ENCODE measurements at places on chromosomes 2 and 18.

DNA sequence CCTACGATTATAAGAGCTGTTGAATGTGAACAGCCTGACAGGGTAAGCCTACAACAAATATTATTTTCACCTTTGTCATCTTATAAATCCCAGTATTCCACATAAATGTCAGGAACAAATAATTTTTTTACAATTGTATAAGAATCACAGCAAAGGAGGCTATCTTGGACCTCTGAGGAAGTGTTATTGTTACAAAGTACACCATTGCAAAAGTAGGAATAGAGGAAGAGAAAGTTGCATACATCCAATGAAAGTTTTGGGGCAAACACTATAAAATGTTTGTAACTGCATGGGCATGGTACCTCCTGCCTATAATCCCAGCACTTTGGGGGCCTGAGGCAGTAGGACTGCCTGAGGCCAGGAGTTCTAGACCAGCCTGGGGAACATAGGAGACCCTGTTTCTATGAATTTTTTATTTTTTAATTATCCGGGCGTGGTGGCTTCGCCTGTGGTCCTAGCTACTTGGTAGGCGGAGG lies 715 bp upstream of the MEMO1 start:
- no peak for DNase-seq

DNA sequence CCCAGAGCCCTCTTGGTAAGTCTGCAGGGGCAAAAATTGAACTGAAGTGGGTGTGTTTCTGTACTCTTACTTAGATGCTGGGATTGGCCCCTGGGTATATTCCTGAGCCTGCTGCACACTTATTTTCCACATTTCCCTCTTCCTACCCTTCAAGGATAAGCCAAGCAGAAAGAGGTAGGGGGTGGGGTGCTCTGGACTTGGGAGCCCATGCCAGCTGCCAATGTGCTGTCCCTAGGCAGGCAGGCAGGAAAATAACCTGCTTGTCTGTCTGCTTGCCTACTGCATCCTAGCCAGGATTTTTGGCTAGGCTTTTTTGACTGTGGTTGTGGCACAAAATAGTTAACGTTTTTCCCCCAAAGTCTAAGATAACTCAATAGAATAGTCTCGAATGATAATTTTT lies 234.3 kb downstream of the ALK start:
- DNase-seq, result no peak

DNA sequence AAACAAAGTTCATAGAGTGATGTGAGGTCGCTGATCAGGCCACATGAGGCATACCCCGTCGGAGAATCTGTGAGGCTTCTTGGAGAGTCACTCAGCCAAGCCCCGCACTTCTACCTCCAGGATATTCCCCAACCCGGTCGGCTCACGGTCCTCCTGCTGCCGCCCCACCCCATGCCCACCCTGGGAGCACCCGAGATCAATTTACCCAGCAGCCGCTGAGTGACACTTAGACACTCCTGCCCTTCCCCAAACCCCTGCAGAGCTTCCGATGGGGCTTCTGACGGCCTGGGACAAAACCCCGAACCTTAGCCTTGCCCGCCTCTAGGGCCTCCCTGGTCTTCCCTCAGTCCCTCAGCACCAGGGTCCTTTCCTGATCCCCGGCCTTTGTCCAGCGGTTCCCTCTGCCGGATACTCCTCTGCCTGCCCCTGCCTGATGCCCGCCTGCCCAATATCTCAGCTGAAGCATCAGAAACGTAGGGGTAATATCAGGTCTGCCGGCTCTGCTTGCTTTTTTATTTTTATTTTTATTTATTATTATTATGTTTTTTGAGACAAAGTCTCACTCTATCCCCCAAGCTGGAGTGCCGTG lies 18.9 kb upstream of the OTOS start:
- DNase-seq, result no peak

DNA sequence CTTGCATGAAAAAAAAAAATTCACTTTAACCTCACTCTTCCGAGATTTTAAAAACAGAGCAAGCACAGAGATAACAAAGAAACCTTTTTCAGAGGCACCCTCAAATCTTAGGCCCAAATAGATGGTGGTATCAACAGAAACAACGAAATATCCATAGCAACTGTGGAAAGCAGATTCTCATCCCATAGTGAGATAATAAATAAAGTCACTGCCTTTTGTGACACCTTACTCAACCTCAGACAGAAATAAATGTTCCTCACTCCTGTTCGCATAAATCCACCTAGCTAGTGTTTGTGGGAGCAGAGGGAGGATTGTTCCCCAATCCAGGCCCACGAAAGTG lies 60.9 kb upstream of the RTN4 start:
- DNase-seq, result no peak

GRCh38 chr2:25543939-25544338 lies 129.4 kb downstream of the DTNB start:
- no peak for DNase-seq

DNA sequence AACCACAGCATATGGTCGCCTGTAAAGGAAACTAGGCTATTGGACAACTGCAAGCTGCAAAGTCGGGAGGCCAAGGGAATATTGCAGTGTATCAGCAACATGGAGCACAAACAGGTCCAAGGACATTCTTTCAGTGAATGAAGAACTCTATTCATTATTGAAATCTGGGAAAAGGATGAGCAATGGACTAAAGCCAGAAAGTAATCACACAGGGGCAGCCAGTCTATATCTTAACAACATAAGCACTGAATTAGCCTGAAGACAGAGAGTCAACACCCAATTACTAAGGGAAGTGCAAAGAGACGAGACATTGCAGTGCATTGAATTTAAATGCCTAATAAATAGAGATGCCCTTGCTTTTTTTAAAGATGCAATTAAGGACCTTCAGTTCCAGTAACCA lies 615.5 kb upstream of the SETBP1 start:
- DNase-seq, result no peak

DNA sequence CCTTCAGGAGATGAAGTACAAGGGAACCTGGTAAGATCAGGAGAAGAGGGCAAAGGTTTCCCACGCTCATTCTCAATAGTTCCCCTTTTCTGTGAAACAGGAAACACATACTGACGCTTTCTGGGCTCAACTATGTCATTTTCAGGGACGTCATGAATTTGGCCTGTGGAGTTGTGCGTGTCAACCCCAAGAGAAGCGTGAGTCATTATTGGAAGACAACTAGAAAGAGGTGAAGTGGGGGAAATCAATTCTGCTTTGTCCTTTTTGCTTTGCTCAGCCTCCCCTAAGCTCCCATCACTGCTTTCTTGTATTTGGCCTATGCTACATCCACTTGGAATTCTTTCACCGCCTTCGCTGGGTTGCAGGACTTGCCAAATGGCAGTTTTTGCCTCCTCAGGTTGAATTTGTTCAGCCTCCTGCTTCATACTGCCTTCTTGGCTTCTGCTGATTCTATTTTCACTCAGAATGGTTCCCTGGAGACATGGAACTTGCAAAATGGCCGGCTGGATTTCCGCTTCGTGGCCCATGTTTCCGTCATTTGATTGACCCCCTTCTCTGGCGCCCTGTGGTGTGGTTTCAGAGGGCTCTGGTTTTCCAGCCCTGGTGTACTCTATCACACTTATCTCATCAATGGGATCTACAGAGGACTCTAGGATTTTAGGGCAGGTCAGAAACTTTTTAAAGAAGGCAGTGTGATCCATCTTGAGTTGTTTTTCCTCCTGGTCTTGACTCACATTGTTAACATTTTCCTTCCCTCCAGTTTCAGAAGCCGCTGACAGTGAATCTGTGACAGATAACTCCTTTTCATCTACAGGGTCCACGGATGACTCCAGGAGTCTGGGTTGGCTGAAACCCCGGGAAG lies 93.3 kb downstream of the ALPK2 start:
- no peak for DNase-seq

DNA sequence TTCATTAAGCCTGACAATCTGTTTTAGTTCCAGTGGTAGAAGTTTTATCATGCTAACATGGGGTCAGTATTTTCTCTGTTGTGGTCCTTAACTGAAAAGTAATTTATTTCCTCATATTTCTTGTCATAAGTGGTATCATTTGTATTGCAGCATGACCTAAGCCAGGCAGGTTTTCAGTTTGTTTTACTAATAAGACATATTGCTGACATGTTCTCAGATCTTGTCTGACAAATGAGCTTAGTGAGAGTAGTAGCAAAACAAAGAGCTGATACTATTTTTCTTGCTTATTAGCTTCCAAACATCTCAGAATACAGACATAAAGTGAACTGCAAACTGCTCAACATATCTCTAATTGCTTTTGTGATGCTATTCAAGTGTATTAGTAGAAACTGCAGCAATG lies 293.6 kb downstream of the DSEL start:
- no peak for DNase-seq

DNA sequence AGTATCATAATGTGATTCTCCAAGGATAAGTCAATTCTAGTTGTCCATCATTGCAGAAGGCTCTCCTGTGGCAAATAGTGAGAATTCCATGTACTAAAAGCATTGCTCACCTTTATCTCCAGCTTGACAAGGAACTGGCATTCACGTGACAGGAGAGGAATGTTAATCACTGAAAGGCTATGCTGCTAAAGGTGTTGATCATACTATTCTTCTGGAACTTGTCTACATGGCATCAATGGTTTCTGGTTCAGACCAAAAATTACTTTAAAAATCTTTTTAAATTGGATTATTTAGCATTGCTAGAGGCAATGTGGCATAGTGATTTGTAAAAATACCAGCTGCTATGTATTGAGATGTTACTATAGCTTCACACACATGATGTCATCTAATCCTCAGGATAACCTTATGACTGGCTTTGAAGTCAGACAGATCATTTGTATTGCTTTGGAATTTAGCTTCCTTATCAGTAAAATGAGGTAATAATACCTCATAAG lies 414.4 kb downstream of the MTX2 start:
- DNase-seq, result no peak

DNA sequence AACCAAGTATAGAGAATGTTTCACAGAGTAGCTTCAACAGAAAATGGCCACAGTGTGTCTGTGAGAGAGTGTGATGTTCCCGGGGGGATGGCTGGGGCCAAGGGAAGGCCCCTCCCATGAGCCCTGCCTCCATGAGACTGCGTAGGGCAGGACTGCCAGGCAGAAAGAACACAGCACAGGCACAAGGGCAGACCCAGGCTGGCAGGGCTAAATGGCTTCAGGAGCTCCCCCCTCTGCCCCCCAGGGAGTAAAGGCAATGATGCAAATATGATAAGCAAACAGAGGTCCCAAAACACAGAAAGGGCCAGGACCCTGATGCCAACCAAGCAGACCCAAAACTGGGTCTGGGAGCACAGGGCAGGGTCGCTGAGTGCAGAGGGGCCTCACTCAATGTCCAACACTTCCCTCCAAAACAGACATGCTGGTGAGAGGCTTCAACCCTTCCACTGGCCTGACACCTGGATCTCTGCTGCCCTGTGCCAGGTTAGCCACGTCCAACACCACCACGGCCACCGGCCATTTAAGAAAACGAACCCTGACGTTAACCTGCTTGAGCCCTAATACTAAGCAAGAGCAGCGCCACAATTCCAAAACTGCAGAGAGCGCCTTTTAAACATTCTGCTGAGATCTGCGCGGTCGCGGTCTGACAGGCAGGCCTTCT lies 90.3 kb downstream of the HDAC4 start:
- DNase-seq, result no peak

GRCh38 chr2:44789446-44789845 lies 152.1 kb upstream of the SIX3 start:
- DNase-seq, result no peak

- DNase-seq, result no peak
Measured at GRCh38 chr2:144464730-144465129, 55.2 kb downstream of the ZEB2 start.

DNA sequence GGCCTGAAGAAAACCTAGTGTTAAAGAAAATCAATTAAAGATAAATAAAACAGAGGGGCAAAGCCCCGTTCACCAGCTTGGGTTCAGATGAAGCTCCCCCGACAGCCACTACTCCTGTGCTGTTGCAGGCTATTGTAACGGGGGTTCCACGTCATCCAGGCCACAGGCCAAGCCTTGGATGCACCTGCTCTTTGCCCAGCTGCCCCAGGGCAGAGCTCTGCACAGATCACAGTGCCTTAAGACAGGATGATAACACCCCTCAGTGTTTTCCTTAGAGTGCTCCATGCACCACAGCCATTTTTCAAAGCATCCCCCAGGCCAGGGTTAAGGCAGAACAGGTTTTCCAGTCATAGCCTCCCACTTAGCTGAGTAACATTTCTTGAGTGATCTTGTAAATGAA lies 32.0 kb downstream of the FASTKD2 start:
- DNase-seq, result no peak

DNA sequence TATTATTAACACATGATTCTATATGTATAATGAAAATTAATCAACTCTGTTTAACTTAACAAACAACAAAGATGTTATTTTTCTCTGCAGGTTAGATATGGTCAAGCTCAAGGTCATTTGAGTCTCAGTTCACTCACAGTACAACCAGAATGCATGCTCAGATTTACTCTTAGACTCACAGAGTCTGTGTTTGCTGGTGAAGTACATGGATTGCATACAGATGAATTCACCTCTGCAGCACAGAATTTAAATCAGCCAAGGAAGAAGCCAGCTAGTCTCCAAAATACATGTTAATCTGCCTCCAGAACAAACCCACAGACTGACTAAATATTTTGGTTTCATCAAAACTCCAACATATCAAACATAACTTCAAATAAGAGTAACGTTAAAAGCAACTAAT lies 424.5 kb downstream of the RAD51AP2 start:
- no peak for DNase-seq

DNA sequence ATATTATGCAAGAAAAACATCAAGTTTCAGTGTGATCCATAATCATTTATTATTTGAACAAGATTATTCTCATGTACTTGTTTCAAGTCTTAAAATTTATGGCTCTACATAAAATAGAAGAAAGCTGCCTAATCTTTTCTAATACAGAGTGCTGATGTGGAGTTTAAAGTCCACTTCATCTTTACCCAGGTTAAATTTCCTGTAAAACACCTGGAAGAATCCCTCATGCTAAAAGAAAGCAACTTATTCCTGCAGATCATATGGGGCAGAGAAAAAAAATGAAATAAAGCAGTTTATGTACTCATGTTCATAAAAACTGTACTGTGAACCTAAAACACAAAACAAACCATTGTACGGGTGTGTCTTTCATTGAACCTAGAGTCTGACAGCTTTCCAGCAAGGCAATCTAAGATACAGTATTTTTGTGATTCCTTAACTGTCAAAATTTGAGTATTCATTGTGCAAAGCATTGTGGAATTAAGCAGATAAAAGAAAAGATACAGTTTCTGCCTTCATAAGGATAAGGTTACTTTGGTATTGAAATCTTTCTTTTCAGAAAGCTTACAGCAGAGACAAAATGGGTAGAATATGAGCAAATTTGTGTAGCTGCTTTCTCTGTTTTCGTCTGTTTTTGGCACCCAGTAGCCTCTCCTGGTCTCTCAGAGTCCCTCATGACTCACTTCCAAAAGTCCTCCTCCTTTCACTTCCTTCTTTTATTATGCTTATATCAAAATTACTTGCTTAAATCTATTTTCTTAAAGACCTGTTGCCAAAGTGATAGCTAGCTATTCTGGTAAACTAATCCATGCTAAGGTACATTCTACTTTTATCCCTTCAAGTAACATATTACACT lies 26.9 kb upstream of the GLS start:
- no peak for DNase-seq

All from thymus (tissue), 14 donors.